Hematopoietic multipotent progenitor cell treated with erythropoietin and hydrocortisone succinate and interleukin-3 and kit ligand, for 8 days (in vitro differentiated cells): ENCODE measurements at places on chromosomes 2 and 18.

- DNase-seq, result no peak
These were observed 14.1 kb downstream of the SATB2 start for GRCh38 chr2:199443589-199444130.

DNA sequence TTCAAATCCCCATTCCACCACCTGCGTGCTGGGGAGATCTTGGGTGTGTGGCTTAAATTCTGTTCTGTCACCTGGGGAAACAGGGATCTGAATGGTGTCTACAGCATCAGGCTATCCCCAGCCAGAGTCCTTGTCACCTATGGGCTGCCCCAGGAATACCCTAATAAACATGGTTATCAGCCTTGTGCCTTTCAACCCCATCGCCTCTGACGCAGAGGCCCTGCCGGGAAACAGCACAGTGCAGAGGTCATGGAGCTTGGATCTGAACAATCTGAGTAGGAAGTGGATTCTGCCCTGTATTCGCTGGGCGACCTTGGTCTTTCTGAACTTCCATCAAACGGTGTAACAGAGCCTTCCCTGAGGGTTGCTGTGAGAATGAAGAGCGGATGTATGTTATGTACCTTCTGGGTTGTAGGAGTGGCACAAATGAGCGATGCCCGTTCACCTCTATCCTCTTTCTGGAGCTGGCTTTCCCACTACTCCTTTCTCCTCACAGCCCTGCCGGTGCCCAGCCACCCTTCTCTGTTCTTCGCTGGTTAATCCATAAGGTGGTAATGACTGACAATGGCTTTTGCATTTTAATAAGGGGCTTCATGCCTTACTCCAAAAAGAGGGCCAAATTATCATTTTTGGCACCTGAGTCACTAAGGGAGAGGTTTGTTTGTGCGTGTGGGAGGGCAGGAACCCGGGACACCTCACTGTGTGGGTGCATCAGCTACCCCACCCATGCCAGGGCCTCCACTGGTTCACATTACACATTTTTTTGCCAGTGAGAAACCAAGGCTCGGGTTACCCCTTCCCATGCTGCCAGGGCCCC is 256.5 kb downstream of the MYCN start:
- no peak for DNase-seq

DNA sequence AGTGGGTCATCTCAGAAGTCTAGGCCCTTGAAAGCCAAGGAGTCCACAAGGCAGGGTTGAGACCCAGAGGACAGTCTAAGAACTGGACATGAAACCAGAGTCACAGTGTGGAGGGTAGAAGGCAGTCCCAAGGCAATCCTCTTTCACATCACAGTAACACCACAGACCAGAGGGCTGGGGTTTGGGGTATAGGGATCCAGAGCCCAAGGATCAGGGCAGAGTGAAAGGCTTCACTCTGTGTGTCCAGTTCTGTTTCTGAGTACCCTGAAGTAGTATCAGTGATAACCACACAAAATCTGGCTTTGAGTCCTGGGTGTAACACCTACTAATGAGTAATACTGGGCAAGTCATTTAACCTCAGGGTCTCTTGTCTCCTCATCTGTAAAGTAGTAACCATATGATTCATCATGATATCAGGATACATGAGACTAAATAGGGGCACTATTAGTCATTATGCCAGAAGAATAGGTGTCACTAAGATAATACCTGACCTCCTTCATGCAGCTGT is 91.0 kb downstream of the ICA1L start:
- DNase-seq, result peak; percentile 8

DNA sequence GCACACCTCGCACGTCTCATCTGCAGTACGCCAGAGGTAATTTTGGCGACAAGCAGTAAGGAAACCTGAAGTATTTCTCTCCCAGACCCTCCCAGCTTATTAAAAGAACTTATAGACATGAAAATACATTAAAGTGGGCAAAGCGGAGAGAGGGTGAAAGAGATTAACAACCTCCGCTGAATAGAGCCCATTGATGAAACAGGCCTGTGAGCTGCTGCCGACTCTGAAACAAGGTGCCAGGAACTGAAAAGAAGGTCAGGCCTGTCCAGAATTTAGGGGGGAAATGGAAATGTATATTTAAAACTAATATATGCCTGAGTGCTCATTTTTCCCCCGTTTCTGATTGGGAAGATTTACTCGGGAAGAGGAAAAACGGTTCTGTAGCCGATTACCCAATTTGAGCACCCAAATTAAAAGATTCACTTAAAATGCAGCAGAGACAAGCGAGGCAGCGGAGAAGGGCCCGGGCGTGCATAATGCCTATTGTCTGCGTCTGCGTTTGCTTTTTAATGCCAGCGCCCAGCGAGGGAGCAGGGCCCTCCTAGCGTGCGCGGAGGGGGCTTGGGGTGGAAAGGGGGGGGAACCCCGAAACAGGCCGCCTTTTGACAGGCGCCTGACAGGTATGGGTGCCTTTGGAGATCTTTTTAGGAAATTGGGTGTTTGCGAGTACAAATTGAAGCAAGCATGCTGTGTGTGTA is 316.2 kb downstream of the GBX2 start:
- DNase-seq, result no peak

DNA sequence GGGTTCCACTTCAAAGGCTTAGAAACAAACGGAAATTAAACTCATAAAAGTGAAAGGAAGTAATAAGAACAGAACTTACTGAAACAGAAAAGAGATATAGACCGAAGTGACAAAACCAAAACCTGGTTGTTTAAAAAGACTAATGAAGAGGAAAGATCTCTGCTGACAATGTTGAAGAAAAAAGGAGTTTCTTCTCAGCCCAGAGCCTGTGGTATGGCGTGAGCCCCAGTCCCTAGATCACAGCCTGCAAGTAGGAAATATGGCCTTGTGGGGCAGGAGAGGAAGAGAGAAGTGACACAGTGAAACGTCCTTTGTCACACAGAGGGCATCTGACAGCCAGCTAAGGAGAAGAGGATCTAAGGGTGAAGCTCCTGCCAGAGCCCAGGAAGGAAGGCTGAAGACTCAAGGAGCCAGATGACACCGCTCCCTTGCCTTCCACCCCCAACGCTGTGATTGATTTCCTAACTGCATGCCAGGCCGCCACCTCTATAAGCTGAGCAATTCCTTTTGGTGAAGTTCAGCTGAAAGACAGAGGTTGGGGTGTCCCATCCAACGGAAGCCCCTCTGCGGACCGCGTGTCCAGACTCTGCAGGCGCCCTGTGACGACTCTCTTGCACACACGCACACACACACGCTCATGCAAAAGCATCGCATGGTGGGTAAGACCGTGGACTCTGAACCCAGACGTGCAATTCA is 141.1 kb downstream of the HDAC4 start:
- DNase-seq, result no peak

GRCh38 chr2:223494496-223494895 is 107.7 kb downstream of the SCG2 start:
- no peak for DNase-seq

- no peak for DNase-seq
These were observed 211.6 kb downstream of the OSR1 start for GRCh38 chr2:19146867-19147266.

GRCh38 chr2:164746713-164747112 is 94.9 kb downstream of the COBLL1 start:
- no peak for DNase-seq
